ENCODE measurements at places on chromosomes 12 and 14.
A peak's percentile ranks its signal among the peaks of the same experiment; 100 is the strongest.

- no peak for DNase-seq
Observed at GRCh38 chr12:101107032-101107763, 102.8 kb downstream of the SLC5A8 start.

DNA sequence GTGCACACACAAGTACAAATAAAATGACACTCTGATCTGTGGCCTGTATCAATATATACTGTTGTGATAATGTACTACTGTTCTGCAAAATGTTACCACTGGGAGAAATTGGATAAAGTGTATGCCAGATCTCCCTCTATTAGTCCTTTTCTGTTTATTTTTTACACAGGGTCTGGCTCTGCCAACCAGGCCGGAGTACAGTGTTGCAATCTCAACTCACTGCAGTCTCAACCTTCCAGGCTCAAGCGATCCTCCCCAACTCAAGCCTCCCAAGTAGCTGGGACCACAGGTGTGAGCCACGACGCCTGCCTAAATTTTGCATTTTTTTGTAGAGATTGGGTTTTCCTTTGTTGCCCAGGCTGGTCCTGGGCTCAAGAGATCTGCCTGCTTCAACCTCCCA is 1.9 kb downstream of the NT5DC3 start:
- no peak for DNase-seq

GRCh38 chr12:43029971-43030370 is 440.4 kb upstream of the PRICKLE1 start:
- DNase-seq = no peak

GRCh38 chr14:56378046-56378445 is 201.6 kb upstream of the TMEM260 start:
- DNase-seq = no peak

DNA sequence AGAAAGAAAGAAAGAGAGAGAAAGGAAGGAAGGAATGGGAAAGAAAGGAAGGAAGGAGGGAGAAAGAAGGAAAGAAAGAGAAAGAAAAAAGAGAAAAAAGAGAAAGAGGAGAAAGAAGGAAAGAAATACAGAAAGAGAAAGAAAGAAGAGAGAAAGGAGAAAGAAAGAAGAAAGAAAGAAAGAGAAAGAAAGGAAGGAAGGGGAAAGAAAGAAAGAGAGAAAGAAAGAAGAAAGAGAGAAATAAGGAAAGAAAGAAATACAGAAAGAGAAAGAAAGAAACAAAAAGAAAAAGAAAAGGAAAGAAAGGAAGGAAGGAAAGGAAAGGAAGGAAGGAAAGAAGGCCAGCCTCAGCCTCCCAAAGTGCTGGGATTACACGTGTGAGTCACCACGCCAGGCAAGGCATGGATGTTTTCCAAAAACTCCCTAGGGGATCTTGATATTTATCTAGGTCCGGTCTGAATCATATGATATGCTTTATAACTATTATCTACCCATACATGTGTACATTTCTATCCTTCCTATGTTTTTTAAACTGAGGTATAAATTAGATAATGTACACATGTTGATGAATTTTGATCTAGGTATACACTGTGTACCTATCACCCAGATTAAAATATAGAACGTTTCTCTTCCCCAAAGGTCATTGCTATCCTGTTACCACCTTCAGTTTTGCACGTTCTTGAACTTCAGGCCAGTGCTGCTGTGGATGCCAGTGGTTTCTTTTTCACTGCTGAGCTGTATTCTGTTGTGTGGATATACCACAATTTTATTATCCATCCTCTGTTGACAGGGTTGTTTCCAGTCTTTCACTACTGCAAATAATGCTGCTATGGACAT is 177.9 kb downstream of the RBM19 start:
- no peak for DNase-seq

GRCh38 chr12:67436230-67436629 is 167.1 kb downstream of the CAND1 start:
- DNase-seq = no peak

DNA sequence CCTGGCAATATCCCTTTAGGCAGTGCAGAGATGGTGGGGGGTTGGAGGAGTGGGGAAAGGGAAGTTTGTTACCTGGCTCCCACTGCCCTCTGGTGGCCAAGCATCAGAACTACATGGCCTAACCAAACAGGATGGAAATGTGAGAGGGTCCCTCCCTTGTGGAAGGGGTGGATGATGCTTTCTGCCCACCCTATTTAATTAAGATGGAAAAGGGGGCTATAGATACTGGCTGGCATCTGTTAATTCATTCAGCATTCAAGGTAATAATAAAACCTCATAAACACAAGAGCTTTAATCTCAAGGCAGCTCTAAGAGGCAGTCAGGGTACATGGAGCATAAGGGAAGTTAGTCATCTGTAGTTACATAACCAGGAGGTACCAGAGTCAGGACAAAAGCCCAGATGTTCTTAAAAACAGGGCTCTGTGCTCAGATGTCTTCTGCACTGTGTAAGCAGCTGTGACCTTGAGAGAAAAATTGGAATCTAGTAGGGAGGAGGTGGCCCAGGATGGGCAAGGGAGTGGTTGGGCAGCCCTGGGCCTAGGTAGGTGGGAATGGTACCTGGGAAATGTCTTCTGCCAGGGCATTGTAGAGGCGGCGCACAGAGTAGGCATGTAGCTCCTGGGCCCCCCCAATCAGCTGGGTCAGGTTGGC is 4.6 kb downstream of the AP1G2 start:
- peak; percentile 70 for DNase-seq

DNA sequence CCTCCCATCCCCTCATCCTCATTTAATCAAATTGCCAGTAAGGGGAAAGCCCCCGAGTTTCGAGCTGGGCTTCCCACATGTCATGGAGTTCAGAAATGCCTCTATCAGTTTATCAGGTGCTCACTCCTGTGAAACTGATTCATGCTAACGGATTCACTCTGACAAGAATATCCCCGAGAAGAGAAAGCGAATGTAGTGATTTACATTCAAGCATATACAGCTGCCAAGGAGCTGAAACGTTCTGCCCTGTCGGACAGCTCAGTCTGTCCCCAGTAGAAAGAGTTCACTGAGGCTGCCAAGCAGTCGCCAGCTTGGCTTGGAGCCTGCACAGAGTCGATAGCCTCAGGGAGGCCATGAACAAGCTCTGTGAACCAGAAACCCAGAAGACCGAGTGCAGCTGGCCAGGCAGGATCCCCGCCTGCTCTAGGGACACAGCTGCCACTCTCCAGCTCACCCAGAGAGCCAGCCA is 88.4 kb downstream of the TMCC3 start:
- no peak for DNase-seq

- no peak for DNase-seq
Observed at GRCh38 chr12:9363145-9363544, 154.9 kb upstream of the PZP start.

DNA sequence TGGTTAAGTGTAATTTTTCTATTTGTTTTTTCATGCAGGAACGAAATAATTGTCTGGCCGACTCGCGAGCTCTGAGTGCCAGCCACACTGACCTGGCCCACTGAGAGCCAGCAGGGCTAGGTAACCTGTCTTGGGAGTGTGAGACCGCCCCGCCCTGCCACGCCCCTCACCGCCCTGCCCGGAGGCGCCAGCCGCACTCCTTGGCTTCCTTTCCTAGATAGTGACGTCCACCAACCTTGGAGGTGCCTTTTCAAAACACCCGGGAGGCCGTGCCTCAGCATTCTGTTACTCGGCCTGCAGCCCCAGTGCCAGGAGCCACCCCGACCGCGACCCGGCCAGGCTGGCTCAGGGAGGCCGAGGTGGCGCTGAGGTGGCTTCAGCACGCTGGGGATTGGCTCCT is 21.7 kb downstream of the XRCC3 start:
- DNase-seq = no peak
